ENCODE measurements at places on chromosomes 7 and 10.
A peak's percentile ranks its signal among the peaks of the same experiment; 100 is the strongest.

- DNase-seq, result no peak
These were observed 19.9 kb upstream of the MAP3K8 start for GRCh38 chr10:30413996-30414576.

GRCh38 chr10:42962902-42963231 lies 114.0 kb upstream of the RET start:
- no peak for DNase-seq

GRCh38 chr7:84017651-84018050 lies 176.9 kb downstream of the SEMA3A start:
- no peak for DNase-seq

- DNase-seq, result no peak
These were observed 14.5 kb downstream of the PDGFA start for GRCh38 chr7:505171-505570.

DNA sequence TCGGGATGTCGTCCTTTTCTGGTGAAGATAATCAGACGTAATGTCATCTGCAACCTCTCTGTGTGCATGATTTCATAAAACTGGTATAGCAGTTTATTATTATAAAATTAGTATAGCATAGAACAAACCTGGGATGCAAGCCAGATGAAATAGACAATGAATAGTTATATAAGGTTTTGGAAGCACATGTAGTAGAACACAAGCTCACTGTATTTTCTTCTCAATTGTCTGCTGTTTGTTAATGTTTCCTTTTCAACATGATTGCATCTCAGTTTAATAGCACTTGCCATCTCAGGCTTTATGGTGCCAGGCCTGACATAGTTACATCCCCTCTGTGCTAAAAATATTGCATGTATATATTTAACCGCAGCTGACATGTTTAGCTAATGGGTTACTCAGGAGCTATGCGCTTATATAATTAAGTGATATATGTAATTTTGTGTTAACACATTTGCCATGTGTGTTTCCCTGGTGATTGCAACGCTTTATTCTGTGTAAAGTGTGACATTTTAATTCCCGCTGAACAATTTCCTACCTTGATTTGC lies 132.7 kb downstream of the ARID5B start:
- no peak for DNase-seq

DNA sequence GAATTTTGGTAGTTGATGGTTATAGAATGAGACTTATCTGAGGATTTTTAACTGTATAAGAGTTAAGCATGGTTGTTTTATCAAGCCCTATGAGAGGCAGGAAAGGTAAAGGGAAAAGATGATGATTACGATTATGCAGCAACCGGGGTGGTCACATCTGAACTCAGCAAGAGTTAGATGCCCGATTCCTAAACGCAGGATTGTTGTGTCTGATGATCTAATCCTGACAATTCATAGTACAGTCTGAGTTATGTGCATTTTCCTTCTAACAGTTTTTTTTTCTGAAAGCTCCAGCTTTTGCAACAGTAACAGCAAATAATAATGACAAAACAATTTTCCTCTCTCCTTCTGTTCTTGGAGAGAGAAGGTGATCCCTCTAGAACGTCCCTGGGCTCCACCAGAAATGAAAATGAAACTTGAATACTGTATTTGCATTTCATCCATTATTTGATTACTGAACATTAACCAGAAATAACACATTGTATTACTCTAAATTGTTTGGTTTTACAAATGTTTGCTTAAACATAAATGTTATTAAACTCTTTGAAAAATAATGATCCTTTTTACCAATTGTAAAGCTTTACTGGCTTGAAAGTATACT lies 176.5 kb upstream of the CCDC6 start:
- DNase-seq, result no peak

DNA sequence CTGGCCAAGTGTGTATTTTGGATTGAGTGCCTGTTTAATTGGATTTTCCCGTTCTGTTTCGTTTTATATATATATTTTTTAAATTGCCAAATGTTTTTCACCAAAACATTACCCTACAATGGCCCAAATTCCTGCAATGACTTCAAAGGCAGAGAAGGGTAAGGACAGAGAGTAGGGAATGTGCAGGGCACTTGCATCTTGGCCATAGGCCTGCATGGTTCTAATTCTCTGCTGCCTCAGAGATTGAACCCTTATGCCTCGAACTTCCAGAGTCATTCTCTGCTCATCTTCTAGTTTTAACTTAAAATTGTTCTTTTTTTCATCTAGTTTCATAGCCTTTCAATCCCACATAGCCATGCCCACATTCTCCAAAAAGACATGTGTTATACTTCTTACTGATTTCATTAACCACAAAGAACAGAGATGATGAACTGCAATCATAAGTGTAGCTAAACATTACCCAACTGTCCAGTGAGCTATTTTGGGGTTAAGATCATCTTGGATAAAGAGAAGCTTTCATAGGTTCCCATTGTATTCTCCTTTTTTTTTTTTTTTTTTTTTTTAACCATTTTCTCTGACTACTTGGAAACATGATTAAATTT lies 177.6 kb downstream of the PLXDC2 start:
- DNase-seq, result no peak

GRCh38 chr7:131336956-131337355 lies 9.3 kb downstream of the MKLN1 start:
- no peak for DNase-seq

GRCh38 chr10:14560274-14560673 lies 214.4 kb downstream of the FAM107B start:
- DNase-seq, result peak; percentile 71

DNA sequence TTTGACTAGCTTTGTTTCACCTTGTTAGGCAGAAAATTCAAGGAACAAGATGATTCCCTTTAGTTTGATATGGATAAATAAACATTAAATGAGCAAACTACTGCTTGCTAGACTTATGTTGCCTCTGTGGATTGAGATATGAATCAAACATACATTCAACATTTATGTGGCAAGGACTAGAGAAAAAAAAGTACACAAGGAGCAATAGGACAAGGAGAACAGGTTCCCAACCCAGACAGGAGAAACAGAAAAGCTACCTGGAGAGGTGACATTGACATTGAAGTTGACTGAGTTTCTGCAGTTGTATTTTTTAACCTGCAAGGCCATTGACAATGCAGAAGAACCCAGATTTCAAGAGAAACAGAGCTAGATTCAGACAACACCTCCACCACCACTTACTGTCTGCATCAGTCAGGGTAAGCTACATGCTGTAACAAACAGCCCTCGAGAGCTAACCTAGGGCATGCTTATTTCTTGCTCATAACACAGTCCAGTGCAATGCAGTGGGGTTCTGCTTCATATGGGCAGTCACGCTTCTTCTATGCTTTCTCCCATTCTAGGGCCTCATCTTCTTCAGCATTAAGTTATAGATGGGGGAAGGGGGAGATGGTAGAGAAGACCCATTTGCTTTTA lies 180.9 kb upstream of the LYZL1 start:
- no peak for DNase-seq

DNA sequence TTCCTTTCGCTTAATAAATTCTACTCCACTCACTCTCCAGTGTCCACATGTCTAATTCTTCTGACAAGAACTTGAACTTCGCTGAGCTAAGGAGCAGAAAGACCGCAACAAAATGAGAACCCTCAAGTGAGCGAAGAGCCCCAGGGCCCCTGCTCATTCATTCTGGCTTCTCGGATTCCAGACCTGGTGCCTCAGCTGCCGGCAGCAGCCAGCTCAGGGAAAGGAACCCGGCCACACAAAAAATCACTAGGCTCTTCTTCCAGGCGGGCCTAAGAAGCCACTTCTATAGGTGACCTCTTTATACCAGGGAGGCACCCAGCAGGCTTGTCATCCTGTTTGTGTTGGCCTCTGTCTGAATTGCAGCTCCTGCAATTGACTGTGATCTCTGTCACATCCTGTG lies 33.3 kb downstream of the OTUD1 start:
- no peak for DNase-seq

DNA sequence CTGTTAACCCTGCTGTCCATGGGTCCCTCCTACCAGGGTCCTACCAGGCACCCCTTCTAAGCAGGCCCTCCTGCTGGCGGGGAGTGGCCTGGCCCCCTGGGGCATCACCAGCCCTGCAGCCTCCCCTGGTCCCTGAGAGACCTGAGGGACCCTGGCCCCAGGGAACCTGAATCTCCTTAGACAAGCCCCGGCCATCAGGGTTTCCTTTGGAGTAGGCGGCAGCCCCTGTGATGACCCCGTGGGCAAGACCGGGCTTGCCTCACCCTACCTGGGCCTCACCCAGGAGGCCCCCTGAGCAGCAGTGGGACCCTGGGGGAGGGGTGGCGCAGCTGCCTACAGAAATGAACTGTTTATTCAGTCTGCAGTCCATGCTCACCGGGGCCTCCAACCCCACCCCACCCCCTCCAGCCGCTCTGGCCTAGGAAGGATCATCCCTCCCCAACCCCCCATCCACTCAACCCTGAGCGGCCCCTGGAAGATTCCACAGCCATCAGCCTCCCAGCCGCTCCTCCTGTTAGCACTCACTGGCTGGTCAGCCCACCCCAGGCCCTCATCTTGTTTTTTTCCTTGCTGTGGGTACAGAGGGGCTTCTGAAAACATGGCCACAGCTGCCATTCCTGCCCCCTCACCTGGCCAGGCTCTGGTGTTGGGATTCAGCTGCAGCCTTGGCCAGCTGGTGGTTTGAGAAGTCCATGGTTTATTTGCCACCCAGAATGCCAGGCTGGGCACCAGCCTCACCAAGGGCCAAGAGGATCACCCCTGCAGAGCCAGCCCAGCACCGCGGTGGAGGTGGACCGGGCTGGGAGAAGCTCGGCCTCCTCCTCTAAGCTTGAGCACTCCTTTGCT lies 34.8 kb upstream of the CHST15 start:
- DNase-seq, result no peak

- no peak for DNase-seq
These were observed 46.2 kb downstream of the SEC61G start for GRCh38 chr7:54712820-54713219.

GRCh38 chr7:73577627-73578341 lies 595 bp downstream of the TBL2 start:
- DNase-seq, result no peak

GRCh38 chr10:45160271-45160670 lies 155.1 kb downstream of the OR13A1 start:
- DNase-seq, result no peak

DNA sequence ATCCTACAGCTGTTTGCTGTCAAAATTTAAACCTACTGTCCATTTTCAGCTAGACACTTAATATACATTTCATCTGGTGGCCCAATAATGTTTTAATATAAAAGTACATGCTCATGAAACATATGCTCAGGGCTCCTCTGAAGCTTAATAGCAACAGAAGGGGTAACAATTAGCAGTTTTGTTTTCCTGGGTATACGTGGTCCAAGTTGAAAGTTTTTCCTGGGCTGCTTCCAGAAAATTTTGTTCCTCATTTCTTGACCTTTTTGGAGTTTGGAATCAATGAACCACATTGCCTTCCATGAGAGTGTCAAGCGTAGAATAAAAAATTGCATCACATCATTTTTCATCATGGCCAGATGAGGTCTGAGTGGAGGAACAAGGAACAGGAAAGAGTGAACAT lies 537.3 kb upstream of the MGMT start:
- no peak for DNase-seq

DNA sequence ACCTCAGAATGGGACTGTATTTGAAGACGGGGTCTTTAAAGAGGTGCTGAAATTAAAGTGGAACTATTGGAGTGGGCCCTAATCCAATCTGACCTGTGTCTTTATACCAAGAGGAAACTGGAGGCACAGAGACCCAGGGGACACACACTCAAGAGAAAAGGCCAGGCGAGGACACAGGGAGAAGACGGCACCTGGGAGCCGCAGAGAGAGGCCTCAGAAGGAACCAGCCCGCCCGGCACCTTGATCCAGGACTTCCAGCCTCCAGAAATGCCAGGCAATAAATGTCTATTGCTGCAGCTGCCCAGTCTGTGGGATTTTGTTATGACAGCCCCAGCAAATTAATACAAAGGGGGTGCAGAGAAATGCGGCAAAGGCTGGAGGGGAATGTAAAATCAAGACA lies 10.5 kb downstream of the CARD11 start:
- DNase-seq, result no peak

- DNase-seq, result no peak
These were observed 50.2 kb downstream of the EEPD1 start for GRCh38 chr7:36203071-36203790.

DNA sequence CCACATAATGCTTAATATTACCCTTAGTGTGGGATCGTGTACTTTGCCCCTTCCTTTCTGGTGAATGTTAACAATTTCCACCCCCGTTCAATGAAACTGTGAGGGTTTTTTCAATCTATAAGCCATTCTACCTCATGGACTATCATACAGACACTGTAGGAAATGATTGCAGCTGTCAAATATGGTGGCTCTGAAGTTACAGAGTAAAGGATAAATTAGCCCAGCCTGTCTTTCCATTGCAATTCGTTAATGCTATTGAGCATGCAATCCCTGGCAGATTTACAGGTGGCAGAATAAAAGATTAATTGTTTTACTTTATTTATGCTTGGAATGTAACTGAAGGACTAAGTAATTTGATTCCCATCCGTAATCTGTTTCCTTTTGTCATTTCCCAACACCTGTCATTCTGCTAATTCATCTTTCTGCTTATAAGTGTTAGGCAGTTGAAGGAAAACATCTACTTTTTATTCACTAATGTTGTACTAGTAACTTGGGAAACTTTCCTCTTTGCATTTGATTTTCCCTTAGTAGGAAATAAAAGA lies 1211.6 kb upstream of the LRRN3 start:
- no peak for DNase-seq

DNA sequence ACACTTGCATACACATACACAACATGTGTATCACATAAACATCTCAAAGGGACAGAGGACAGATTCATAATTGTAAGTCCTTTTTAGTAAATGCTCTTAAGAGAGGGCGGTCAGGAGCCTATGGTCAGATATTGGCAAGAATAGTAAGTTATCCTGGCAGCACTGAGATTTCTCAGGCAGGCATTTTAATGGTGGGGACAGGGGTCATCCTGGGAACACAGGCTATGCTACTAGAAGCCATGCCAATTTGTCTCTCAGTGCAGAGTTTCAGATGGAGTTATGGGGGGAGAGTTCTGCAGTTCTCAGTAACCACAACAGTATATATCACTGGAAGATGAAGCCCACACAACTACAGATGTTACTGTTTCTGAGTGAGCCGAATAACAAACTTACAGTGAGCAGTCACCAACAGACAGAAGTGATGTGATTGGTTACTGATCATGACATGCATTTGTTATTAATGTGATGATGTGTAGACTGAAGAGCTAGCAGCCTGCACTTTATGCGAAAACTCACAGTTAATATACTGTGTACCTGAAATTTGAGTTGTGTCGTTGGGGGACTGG lies 16.4 kb downstream of the ZNF487 start:
- no peak for DNase-seq

Data from stimulated activated CD8-positive, alpha-beta memory T cell treated with anti-CD3 and anti-CD28 coated beads, Interleukin-15, amount 100 ng/mL, for 48 hours (primary cell).